Stimulated activated CD4-positive, alpha-beta T cell treated with anti-CD3 and anti-CD28 coated beads, Interleukin-12 subunit alpha, Interleukin-12 subunit beta, amount 100 ng/mL, for 24 hours (primary cell): ENCODE measurements at places on chromosomes 4 and X.

- no peak for DNase-seq
Measured at GRCh38 chr4:71732066-71732465, 51.8 kb downstream of the GC start.

DNA sequence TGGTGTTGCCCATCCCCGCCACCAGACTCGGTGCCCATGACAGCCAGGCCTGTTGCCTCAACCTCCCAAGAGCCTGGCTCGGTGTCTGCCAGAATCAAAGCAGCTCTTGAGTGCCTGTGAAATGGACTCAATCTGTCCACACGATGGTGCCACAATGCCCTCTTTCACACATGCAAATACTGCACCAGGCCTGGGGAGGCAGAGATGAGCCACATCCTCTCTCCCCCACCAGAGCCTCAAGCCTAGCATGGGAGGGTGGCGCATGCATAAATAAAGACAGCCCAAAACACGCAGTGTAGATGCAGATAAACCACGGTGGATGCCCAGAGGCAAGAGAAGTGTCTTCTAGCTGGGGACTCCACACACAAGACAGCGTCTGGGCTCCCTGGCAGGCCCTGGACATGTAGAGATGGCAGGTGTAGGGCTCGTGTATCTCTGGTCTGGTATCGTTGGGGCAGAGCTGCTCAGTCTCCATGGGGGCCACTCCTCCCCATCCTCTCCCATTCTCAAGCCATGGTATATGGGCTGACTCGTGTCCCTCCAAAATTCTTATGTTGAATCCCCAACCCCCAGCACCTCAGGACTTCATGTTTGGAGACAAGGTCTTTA lies 65.6 kb downstream of the JAKMIP1 start:
- no peak for DNase-seq

- no peak for DNase-seq
Measured at GRCh38 chrX:38919202-38919601, 117.9 kb downstream of the MID1IP1 start.

GRCh38 chr4:149062997-149063396 lies 620.8 kb upstream of the NR3C2 start:
- no peak for DNase-seq

DNA sequence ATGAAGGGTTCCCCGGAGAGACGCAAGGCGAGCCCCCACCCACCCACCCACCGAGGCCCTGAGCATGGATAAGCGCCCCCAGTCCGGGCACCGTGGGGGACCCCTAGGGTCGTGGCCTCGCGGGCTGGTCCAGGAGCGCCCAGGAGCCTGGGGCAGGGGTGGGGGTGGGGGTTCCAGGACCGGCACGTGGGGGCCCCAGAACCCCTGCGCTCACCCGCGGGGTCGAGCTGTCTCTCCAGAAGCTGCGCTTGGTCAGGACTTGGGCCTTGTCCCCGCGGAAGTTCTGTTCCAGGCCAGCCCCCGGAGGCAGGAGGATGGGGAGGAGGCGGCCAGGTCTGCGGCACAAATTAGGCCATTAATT lies 11.2 kb upstream of the SHOX start:
- no peak for DNase-seq

DNA sequence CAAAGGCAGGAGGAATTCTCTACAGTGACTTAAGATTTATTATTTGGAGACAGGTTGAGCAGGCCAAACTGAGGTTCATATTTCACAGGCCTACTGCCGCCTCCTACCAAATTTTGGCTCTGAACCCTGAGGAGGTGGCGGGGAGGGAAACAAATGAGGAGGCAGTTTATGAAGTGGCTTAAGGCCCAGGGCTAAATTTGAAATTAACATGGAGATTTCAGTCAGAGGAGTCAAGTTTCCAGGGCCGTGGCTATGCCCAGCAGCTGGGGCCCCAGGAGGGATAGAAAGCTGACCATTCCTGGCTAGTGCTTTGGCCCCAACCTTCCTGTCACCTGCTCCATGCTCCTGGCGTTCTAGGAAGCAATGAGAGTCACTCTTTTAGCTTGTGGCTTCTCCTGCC lies 73.4 kb upstream of the ARHGAP36 start:
- DNase-seq: no peak

- no peak for DNase-seq
Measured at GRCh38 chr4:8081621-8082516, 76.7 kb downstream of the ABLIM2 start.

DNA sequence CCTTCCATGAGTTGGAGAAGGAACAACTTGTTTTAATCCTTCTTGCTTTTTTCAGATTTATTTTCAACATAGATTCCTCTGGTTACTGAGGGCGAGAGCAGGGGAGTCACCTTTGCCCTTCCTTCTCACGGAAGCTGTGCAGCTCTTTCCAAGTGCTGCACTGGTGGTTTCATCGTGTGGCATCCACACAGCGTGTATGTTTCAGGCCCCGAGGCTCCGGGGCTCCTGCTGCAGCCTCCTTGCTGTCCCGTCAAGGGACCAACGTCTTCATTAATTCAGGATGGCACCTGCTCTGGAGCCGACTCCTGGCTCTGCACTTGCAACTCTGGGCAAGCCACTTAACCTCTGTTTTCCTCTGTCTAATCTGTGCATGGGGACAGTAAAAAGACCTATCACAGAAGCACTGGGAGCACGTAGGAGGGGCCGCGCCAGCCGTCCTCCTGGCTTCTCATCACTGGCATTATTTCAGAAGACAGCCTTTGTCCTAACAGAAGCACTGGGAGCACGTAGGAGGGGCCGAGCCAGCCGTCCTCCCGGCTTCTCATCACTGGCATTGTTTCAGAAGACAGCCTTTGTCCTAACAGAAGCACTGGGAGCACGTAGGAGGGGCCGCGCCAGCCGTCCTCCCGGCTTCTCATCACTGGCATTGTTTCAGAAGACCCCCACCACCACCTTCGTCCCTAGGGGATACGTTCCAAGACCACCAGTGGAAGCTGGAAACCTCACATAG lies 117.8 kb upstream of the NKX1-1 start:
- DNase-seq: no peak

GRCh38 chr4:89152972-89153371 lies 41.6 kb downstream of the TIGD2 start:
- no peak for DNase-seq

DNA sequence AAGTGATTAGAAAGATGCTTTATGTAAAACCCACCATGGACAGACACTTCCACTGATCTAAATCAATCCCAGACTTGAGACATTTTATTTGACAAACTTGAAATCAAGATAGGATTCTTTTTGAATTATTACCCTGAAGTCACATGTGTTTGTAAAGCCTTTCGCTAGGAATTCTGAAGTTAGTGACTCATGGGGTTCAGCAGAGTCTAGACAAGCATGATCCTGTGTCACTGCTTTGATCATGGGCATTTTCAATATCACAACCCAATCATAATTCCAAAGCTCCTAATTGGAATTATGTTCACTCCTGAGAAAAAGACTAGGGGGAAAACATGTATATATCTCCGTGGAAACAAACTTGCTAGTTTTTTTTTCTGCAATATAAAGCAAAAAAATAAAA lies 67.5 kb upstream of the BMP3 start:
- DNase-seq: no peak

DNA sequence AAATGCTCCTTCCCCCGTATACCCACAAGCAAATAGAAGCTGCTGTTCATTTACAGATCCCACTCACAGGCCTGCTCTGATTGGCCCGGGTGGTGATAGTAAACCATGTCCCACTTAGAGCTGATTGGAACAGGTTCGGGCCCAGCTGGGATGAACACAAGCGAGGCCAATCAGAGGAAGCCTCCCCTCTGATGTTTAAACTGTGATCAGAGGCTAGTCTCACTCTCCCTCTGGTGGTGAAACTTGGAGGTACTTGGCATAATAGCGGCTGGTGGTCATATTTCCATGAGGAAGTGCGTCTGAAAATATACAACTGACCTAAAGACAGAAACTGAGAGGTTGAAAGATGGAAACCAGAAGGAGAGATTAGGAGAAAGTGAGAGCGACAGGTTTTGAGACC lies 51.5 kb upstream of the TRPC3 start:
- no peak for DNase-seq

- no peak for DNase-seq
Measured at GRCh38 chr4:8917321-8917811, 45.7 kb upstream of the HMX1 start.

DNA sequence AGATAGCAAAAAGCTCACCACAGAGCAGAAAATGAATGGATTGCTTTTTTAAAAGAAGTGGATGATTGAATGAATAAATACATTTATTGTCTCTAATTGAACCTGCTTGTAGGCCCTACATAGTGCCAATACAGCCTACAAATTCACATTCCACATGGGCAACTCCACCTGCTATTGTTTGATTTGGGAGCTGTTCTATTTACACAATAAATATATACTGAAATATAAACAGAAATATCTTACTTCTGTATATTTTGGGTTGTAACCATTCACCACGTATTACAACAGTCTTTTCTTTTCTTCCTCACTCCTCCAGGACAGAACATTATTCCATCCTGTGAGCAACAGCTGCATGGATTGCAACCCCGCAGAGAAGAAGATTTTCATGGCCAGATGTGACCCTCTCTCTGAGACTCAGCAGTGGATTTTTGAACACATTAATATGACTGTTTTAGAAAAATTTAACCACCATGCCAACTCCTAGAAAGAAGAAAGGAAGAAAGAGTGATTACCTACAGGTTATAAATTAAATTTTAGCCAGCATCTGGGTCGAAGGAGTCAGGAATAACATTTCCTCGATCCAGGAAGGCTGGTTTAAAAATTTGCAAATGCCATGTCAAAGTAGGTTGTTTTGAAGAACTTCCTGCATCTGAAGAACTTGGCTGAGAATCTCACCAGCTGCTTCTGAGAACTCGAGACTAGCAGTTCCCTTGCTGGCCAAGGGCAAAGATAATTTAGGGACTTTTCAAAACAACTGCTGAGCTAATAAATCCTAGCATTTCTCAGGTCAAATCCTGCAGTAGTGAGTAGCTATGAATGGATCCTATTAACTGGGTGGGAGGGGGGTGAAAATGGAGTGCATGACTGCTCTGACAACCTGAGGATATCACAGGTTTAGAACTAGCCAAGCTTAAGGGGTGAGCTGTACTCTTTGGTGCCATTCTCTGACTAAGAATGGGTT lies 128.7 kb upstream of the GALNT7 start:
- DNase-seq: no peak

DNA sequence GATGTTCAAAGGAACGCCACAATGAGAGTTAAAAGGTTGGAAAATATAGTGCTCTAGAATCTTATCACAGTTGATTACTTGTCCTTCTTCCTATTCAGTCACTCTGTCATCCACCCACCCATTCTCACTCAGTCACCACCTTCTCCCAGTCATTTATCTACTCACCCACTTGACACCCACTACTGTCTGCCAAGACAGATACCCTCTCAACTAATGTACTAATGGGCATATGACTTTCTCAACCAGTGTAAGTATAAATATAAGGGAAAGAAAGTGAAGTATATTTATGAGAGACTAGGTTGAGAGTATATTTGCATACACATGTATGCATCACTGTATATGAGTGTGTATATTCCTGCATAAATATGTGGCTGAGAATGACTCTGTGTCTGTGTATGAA lies 20.0 kb downstream of the MID2 start:
- DNase-seq: no peak

- DNase-seq: no peak
Measured at GRCh38 chr4:147853706-147854105, 121.8 kb downstream of the ARHGAP10 start.

DNA sequence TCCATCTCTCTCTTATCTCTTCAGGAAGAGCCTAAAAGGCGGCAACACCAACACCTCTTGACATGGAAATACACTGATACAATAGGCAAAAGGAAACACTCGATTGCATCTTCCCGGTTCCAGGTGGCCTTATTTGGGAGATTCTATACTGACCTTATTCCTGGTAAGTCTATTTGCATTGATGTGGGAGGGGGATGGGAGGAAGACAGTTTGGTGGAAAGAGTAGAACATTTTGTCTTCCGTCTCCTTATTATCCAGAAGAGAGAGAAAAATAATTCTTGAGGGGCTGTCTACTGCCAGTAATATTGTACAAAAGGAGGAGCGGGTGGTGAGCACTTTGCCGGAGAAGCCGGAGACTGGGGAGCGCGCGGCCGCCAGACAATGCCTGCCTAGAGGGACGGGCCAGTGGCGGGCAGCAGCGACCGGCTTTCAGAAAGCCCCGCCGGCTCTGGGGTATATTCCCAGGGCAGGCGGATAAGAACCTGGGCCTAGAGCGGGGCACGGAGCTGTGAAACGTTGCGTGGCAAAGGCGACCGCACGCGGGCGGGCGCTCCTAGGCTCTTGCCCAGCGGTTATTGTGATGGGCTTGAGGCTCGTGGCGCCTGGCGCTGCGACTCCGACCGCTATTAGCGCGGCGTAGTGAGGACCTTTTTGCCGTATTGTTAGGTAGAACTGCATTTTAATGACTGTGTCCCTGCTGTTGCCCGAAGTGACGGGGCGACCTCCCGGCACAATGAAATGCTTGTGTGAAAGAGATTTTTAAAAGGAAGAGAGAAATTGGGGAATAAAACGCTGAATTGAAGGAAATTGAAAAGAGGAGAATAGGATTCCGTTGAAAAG lies 518 bp downstream of the PRDM8 start:
- DNase-seq: no peak

GRCh38 chr4:83250687-83251446 lies 33.7 kb downstream of the COQ2 start:
- no peak for DNase-seq

DNA sequence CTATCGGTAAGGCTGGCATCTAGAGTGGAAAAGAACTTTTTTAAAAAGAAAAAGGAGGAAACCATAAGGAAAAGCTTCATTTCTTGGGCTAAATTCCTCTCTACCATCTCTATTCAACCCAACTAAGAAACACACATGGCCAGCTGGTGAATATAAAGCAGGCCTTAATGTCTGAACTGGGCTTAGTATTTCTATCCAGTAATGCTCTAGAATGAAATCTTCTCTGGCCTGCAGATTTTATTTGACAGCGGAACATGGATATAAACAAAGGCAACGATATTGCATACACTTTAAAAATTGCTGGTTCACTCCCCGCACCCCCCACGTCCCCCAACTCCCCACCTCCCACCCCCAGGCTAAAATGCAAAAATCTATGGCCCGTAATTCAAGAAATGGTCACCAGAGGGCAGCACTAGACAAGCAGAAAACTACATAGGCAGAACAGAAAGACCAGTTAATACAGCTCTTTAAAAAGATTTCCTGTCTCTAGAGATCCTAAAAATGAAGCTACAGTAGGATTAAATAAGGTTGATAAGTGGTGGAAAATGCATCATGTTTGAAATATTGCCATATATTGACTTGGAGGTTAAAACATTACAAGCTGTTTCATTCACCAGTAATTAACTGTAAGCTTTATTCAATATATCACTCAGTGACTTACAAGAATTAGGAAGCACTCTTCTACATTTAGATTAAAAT lies 155.2 kb upstream of the GALNT7 start:
- DNase-seq: peak; percentile 17

- DNase-seq: no peak
Measured at GRCh38 chr4:13368217-13368616, 115.9 kb downstream of the RAB28 start.
